H54 (cell line): ENCODE measurements at places on chromosomes 3 and 15.

DNA sequence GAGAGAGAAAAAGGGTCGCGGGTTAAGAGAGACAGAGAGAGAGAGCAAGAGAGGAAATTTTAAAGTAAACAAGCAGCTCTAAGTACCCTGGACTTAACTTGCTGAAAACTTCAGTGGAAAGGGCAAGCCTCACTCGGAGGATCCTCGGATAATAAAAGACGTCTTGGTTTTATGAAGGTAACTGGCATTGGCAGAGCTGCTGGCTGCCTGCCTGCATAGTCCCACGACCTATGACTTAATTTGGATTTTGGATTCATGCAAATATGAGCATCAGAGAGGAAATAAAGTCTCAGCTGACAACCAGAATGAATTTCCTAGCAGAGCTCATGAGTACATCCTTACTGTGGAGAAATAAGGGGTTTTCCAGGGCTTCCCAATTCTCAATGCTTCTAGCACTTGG lies 95.1 kb upstream of the PDZRN3 start:
- no peak for DNase-seq

DNA sequence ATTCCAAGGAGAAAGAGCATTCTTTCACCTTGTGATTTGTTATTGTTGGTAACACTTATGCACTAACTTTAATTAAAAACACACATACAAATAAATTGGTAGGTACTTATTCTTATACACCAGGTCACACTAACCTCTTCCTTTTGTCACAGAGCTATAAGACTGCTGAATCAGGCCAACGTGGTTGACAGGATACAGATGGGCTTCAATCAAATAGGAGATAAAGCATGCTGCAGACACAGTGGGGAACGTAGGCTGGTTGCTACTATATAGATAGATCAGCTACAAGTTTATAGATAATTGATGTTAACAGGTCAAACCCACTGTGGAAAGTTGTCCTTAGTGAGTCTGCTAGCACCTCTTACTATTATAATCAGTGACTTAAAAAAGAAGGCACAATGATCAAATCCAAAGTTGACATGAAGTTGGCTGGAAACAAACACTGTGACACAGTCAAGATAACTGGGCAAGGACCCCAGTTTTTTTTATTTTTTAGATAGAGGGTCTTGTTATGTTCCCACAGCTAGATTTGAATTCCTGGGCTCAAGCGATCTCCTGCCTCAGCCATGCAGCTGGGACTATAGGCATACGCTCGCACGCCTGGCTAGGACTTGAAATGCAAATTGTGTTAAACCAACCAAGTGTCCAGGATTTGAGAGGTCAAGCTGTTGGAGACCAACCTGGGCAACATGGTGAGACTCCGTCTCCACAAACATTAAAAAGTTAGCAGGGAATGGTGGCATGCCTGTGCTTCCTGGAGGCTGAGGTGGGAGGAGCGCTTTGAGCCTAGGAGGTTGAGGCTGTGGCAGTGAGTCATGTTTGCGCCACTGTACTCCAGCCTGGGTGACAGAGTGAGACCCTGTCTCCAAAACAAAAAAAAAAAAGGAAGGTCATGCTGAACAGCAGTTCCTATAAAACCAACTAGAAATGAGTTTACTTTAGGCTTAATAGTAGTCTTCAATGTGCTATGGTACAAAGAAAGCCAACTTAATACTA lies 97.9 kb upstream of the MEX3B start:
- DNase-seq, result no peak

- no peak for DNase-seq
Measured at GRCh38 chr3:105835606-105836005, 33.2 kb downstream of the CBLB start.

- no peak for DNase-seq
Measured at GRCh38 chr15:78944669-78945407, at the start of gene CTSH. Gene CTSH (minus strand): TSS chr15:78945046. CDS start chr15:78944981, 65 bp downstream.

DNA sequence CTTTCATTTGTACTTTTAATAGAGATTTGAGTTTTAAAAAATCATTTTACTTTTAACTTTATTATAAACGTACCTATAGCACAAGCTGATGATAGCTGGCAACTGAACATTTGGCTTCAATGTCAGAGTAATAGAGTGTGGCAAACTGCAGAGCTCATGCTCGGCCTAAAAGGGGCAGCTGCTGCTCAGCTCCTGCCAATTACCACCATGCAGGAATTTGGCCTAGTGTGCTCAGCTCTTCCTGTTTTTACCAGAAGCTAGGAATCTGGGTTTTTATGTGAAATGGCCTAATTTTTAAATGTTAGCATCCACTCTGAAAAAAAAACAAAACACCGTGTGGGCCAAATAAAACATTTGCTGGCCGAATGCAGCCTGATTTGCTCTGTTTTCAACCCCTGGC lies 1.8 kb downstream of the IFT122 start:
- DNase-seq, result no peak

DNA sequence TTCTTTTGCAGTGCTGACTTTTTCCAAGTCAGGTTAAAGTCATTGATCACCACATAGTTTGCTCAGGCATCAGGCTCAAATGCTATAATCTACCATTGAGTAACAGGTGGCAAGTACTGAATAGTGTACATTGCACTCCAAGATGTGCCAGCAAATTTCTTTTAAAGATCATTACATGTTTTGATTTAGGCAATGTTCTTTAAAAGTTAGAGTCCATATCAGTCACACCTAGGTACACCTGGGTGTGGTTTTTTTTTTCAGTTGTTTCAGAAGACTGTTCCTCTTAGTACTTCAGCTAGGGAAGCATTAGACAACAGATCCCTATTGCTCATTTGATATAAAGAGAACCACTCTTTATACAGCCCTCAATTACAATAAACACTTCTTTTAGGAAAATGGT lies 10.6 kb upstream of the SLC4A7 start:
- no peak for DNase-seq
